Lung microvascular endothelial cell (primary cell): ENCODE measurements at places on chromosomes 6 and 20. TPM values are rescaled to one million over a fixed set of nuclear protein-coding genes. Genes with fewer than 3 reads are reported as not detected.

DNA sequence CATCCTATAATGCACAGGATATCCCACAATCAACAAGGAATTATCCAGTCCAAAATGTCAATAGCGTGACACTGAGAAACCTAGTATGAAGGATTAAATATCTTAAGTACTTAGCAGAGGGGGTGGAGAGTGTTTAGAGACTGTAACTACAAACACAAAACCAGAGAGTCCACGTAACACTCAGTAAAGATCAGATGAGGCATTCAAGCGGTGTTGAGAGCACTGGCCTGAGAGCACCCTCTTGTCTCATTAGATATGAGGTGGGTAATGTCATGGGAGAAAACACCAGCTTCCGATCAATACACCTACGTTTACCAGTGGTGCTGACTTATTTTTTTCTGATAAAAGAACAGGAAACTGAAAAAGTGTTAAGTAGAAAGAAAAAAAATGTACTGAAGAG lies 2.3 kb downstream of the FAM184A start:
- no peak for DNase-seq

GRCh38 chr6:89501222-89501621 lies 68.3 kb downstream of the ANKRD6 start:
- DNase-seq, result no peak

ZSCAN31 gene
- total RNA-seq, result 8.1 and 9.1 TPM in 2 replicates

DNA sequence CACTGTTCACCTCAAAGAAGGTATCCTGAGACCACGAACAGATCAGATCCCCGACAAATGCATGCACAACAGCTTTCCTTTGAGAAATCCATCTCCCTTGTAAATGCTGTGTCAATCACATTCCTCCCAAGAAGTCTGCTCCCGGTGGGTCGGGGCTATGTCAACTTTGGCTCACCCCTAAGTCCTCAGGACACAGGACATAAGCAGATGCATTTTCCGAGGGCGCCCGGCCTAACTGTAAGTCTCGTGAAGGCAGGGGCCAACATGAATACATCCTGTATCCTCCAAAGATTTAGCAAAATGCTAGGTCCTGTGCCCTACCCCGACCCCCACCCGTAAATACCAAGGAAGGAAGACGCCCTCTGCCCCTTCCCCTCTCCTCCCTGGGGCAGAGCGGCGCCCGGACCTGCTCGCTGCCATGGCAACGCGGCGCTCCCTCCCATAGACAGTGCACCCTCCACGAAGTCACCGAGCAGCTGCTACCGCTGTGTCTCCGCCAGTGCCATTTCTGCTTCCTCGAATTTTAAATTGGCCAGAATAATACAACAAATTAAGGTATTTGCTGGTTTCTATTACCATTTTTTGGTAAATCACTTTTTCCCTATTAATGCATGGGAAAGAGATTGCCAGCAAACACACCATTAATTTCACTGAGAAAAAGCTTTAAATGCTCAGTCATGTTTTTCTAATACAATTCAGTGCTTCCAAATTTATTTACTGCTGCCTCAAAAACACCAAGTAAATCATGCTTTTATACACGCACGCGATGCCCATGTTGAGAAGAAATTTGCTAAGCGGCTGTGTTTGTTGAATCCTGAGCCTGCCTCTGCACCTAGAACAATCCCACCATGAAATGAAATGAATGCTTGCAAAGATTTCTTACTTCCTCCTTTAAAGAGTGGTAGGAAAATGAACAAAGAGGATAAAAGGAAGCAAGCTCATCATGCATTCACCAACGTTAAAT lies 100.6 kb downstream of the PCSK2 start:
- DNase-seq, result no peak

ABHD16B gene
- not detected in 2 replicates for total RNA-seq

VIP gene
- 0.65 and 0.99 TPM in 2 replicates for total RNA-seq

FAM217A gene
- not detected in 2 replicates for total RNA-seq

GRCh38 chr6:54094786-54095185 lies 16.5 kb upstream of the MLIP start:
- DNase-seq, result no peak

- no peak for DNase-seq
Measured at GRCh38 chr6:137724018-137724403, 143.0 kb upstream of the TNFAIP3 start.

GNRH2 gene
- not detected in 2 replicates for total RNA-seq

CST4 gene
- not detected in 2 replicates for total RNA-seq

GRCh38 chr6:19691465-19692167 lies 145.6 kb upstream of the ID4 start:
- no peak for DNase-seq

DNA sequence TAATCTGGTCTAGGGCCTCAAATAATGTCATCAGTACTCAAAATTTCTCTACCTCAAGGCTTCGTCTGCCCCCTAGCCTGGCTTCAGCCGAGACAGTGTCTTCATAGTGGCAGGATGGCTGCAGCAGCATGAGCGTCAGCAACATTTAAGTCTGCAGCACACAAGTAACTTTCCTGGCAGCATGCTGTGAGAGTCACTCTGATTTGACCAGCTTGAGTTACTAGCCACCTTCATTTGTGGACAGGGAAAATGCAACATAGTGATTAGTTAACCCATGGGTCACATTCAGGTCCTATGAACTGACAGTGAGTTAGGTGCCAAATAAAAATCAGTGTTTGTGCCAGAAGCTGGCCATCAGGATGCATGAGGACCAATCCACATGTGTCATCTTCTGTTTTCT lies 209.9 kb upstream of the SLC35B3 start:
- DNase-seq, result no peak

GRCh38 chr6:55694148-55694547 lies 115.2 kb upstream of the HMGCLL1 start:
- no peak for DNase-seq

TPX2 gene
- 5.8 and 18.1 TPM in 2 replicates for total RNA-seq

DNA sequence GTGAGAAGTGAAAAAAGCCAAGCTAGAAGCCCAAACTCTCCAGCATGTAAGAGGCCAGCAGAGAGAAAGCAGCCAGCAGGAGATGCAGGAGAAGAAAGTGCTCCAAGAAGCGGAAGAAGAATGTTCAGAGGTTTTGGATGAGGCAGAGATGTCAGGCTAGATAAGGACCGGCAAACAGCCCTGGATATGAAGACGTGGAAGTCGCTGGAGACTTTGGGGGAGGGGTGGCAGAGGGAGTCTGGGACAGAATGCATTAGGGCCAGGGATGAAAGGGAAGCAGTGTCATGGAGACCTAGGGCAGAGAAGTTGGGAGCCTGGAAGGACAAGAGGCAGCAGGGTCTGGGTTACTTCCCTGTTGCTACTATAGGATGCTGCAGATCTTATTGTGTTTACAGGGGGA lies 5.3 kb upstream of the SCUBE3 start:
- DNase-seq, result no peak

PGBD1 gene
- 4.1 and 5.0 TPM in 2 replicates for total RNA-seq

- peak; percentile 57 for DNase-seq
Measured at GRCh38 chr6:34560366-34561226, 4.5 kb upstream of the SPDEF start.

TBCC gene
- 26.4 and 35.5 TPM in 2 replicates for total RNA-seq

DNA sequence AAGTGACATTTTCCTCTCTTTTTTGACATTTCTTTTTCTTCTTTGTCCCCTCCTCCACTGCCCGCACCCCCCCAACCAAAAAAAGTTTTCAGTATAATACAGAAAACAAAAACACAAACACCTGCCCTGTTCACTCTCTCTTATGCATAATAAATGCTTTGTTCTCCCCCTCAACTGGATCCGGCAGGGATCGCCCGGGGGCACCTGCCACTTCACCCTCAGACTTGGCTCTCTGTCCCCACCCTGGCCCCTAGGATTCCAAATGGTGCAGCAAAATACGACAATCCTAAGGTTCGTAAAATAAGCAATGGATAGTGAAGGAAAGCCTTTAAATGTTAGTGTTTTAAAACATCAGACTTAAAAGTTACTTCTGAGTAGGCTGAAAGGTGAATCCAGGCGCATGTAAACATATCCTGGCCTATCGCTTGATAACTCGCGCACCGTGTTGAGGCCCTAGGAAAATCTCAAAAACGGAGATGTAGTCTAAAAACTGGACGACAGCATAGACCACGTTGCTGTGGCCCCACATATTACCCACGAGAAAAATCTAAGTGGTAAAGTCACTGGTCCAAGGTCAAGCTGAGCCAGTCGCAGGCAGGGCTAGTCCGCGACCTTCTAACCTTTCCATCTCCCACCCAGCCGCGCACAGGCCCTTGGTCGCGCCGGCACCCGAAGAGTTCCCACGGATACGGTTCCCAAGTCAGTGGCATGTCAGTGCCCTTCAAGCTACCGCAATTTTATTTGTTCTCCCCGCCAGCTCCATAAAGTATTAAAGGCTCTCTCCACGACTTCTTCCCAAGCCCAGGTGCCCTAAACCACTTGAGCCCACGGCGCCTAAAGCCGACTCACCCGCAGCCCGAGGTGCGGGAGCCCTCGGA lies 130.8 kb downstream of the OGFRL1 start:
- DNase-seq, result peak; percentile 31

RUNX2 gene
- not detected in 2 replicates for total RNA-seq

DNA sequence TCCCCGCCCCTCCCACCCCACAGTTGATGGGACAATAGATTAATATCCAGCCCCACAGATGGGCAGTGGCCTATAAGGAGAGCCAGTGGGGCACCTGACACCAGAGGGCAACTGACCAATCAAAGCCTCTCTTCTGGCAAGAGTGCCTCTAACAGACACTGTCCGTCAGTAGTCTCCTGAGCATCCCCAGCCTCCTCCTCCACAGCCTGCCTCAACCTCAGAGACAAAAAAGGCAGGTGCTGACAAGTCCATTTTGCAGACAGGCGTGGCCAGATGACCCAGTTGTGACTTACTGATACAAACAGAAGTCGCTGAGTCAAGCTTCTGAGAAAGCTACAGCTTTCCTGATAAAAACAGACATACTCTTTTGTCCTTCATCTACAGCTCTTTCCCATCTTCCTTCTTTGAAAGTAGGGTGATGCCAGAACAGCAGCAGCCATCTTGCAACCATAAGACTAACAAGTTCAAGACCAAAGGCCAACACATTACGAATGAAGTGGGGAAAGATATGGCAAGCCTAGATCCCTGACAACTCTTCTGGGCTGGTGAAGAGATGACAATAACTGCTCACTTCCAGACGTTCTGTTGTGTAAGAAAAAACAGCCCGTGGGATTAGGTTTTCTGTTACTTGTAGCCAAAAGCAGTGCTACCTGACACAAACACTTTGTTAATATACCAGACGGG lies 12.3 kb downstream of the PPIL1 start:
- no peak for DNase-seq

OR2H2 gene
- total RNA-seq, result not detected in 2 replicates

DNA sequence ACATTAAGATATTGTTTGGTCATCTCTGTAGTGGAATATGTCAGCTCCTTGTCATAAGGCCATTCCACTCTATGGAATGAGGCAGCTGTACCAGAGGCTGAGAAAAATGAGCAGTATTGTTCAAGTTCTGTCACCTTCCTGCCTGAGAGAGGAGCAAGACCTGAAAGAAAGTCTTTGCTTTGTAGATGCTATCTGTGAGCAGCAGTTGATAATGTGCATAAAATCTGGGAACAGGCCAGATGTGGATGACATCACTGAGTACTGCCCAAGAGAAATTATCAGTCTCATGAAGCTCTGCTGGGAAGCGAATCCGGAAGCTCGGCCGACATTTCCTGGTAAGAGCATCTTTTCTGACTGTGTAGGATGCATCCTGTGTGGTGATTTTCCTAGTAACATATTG lies 16.8 kb downstream of the RIPK1 start:
- no peak for DNase-seq

KHDC1 gene
- 0.22 TPM in 1 of 2 replicates, not detected in the other for total RNA-seq

DNA sequence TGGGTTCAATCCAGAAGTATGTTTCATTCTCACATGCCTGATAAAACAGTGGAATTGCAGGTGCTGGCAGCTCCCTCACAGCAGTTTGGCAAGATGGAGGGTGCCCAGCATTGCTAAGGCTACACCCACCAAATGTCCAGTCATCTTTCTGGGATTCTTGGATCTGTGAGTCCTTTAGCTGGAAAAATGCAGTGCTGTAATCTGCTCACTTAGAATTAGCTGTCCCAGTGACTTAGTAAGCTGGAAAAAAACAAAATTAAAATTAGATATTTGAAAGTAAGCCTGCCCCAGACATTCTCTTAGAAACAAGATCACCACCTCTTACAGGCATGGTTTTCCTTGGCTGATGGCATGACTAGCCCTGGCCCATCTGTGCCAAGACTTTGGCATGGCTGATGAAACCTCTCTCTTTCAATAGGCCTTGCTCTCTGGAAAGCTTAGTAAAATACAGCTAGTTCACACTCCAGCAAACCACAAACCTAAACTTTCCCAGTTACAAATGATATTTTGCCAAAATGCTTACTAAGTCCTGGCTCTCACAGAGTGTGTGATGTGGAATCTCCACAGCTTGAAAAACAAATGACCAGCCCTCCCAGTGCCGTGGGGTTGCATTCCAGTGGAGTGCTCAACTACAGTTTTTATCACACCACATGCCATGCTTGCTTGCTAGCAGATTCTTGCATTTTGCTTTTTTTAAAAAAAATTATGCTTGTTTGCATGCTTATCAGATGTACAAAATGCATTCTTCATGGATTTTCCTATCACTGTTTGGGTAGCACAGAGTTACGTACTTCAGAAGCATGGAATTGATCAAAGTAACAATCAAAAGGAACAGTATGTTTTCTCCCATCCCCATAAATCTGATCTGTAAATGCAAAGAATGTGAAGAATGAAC lies 261.5 kb downstream of the EYA4 start:
- no peak for DNase-seq

GRCh38 chr6:168030908-168031307 lies 33.4 kb downstream of the KIF25 start:
- no peak for DNase-seq

- no peak for DNase-seq
Measured at GRCh38 chr6:162123797-162124196, 603.8 kb downstream of the PRKN start.
